ENCODE measurements at places on chromosomes 7 and 10. TPM values are rescaled to one million over a fixed set of nuclear protein-coding genes. Genes with fewer than 3 reads are reported as not detected.

DNA sequence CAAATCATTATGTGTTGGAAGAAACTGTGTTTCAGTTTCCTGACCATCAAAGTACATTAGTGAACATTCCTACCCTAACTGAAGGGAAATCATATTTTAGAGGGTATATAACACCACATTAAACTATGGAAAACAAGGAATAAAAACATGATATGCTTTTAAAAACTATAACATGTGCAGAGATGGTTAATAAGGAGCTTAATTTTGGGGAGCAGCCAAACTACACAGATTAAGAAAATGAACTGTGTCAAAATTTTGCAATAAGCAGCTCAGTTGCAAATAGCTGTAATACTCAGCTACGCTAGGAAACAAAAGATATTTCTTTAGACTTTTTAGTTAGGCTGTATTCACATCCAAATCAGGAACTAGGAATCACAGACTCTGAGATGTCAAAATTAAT, 1115.7 kb upstream of the CELF2 start:
- no peak for DNase-seq

DNA sequence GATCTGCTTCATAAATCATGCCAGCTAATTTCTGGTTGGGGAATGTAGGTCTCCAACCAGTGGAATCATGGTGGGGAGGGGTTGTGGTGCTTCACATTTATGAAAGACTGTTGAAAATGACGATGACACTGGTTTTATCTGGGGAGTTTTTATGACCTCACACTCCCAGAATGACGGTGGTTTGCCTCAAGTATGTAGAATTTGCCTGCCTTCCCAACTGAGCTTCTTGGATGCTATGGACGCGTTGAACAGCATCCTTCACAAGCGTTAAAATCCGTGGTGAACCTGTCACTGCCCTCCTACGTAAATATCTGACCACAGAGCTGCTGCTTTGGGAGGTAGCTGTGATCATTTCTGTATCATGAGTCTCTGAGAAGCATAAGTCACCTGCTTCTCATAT, 3.3 kb downstream of the INSYN2A start:
- peak; percentile 16 for DNase-seq

DNA sequence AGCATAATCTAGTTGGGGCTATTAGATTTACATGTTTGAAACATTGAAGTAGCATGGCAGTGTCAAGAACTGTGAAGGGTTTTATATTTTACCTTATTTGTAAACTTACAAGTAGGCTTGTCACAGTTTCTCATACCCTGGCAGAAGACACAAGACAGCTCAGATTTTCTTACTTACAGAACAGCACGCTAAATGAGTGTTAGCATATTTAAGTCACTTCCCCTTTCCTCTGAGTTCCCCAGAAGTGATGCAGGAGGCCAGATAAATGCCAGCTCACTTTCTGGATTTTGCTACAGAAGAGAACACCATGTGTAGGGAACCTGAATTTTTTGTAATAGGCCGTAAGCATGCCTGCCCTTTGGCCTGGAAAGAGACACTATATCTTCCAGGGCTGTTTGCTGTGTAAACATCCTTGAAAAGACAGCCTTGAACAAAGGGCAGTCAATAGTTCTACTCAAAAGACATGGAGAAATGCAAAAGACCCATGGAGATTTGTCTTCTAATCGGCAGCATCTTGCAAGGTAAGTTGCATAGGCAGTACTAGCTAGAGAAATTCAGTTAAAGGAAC, 279.1 kb downstream of the PHF14 start:
- no peak for DNase-seq

DNA sequence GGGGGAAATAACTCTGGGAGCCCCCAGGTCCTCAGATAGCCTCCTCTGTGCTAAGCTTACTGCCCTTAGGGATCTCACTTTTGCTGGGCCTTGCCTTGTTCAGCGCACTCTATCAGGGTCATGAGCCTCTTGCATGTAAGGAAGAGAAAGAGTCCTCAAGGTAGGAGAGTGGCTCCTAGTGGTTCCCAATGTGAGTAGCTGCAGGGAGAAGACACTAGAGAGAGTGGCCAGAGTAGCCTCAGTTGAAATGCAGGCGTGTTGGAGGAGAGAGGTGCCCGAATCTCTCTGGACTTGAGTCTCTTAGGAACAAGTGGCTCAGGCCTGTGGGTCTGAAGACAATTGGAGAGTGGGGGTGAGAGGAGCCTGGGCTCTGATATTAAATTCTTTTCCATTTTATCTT, 94.3 kb upstream of the SORCS3 start:
- no peak for DNase-seq

DNA sequence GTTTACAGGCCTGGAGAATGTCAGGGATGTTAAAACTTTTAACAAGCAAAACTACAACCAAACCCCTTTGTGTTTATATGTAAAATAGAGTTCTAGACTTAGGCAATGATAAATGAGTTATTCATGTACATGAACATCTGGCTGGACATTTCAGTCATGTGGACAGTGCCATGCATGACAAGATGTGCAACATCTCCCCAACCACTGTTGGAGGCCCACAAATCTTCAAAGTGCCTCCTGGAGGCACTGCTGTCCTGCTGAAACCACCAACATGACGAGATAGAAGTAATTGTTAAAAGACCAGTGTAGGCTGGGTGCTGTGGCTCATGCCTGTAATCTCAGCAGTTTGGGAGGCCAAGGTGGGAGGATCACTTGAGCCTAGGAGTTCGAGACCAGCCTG, 18.4 kb downstream of the PPIA start:
- DNase-seq, result no peak

DNA sequence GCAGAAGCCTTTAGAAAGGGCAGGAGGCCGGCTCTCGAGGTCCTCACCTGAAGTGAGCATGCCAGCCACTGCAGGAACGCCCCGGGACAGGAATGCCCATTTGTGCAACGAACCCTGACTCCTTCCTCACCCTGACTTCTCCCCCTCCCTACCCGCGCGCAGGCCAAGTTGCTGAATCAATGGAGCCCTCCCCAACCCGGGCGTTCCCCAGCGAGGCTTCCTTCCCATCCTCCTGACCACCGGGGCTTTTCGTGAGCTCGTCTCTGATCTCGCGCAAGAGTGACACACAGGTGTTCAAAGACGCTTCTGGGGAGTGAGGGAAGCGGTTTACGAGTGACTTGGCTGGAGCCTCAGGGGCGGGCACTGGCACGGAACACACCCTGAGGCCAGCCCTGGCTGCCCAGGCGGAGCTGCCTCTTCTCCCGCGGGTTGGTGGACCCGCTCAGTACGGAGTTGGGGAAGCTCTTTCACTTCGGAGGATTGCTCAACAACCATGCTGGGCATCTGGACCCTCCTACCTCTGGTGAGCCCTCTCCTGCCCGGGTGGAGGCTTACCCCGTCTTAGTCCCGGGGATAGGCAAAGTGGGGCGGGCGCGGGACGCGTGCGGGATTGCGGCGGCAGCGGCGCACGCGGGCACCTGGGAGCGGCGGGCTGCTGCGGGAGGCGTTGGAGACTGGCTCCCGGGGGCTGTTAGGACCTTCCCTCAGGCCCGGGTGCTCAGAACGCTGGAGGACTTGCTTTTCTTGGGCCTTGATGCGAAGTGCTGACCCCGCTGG, at the start of gene FAS:
Gene FAS (plus strand): TSS at position 415 of the 777 bp plus-strand sequence. CDS start 79 bp downstream, at position 494.
- DNase-seq, result peak; percentile 63

GRCh38 chr7:102260856-102261255, 25.8 kb upstream of the SH2B2 start:
- no peak for DNase-seq

GRCh38 chr7:29413626-29414136, 150.0 kb upstream of the PRR15 start:
- no peak for DNase-seq

- DNase-seq, result no peak
These were observed 125.2 kb downstream of the RNF216 start for GRCh38 chr7:5656233-5656632.

- DNase-seq, result peak; percentile 45
These were observed 5.2 kb downstream of the MARVELD1 start for GRCh38 chr10:97718659-97719142.

- DNase-seq, result no peak
These were observed 313.1 kb upstream of the RNF32 start for GRCh38 chr7:156327474-156327873.

DNA sequence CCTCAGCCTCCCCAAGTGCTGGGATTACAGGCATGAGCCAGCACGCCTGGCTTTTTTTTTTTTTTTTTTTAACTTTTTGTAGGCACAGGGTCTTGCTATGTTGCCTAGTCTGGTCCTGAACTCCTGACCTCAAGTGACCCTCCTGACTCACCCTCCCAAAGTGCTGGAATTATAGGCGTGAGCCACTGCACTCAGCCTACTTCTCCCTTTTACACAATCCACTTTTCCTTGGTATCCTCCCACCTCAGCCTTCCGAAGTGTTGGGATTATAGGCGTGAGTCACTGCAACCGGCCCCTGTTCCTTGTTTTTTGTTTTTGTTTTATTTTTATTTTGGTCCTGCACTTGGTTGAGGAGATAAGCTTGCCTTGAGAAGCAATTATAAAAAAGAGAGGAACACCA, 75.9 kb upstream of the KMT2C start:
- peak; percentile 25 for DNase-seq

DNA sequence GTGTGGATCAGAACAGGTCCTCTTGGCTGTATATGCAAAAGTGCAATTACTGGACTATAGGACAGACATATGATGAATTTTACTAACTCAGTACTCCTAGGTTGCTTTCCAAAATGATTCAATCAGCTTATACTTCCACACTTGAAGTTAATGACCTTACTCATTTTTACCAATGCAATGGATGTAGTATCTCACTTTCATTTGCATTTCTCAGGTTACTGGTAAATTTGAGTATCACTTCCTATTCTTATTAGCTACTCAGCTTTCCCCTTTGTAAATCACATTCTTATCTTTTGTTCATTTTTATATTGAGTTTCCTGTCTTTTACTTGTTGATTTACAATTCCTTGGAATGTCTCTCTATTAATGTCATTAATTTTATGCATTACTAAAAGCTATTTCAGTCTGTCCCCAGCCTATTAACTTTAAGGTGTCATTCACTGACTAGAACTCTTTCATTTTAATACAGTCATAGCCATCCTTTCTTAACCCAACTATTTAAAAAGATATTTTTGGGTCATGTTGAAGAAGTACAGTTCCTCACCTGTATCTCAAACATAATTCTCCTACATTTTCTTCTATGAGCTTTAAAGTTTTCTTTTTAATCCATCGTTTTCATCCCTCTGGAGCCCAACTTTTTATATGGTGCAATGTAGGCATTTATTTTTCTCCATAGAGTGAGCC, 88.6 kb downstream of the VIM start:
- DNase-seq, result no peak

Gene ARHGEF5
- total RNA-seq, result not detected

Gene LIPK
- total RNA-seq, result not detected

Gene SLC13A1
- not detected for total RNA-seq

Gene TMEM213
- not detected for total RNA-seq

Gene DLX5
- total RNA-seq, result not detected

Data from A172 (cell line).